ENCODE measurements at places on chromosomes 3 and 15. TPM values are rescaled to one million over a fixed set of nuclear protein-coding genes. Genes with fewer than 3 reads are reported as not detected.

RASGRP1 gene
- total RNA-seq: 2.1 TPM

GRCh38 chr3:15121936-15122335 lies 23.0 kb upstream of the RBSN start:
- no peak for DNase-seq

GRCh38 chr15:77603611-77604336 lies 28.9 kb downstream of the LINGO1 start:
- DNase-seq: no peak

CAND2 gene
- total RNA-seq: 45.2 TPM

PRTG gene
- total RNA-seq: 3.3 TPM

REC114 gene
- total RNA-seq: 4.6 TPM

ANKUB1 gene
- total RNA-seq: not detected

All from right atrium auricular region (tissue), 2 donors.